ENCODE measurements at places on chromosomes 1 and 21.

DNA sequence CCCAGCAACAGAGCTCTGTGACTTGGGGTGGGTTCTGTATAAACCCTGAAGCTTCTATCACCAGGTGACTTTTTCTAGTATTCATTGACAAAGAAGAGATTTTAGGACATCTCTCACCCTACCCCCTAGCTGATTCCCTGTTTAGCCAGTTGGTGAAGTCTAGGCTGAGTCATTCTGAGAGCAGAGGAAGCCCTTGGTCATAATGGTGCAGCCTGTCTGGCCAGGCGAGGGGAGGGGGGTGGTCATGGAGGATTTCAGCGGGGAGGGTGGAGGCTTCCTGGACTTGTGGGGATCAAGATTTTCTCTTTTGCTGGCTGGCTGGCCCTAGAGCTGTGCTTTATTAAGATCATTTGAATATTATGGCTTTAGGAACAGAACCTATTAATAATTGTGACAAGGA lies 262.6 kb downstream of the CAMTA1 start:
- no peak for DNase-seq

DNA sequence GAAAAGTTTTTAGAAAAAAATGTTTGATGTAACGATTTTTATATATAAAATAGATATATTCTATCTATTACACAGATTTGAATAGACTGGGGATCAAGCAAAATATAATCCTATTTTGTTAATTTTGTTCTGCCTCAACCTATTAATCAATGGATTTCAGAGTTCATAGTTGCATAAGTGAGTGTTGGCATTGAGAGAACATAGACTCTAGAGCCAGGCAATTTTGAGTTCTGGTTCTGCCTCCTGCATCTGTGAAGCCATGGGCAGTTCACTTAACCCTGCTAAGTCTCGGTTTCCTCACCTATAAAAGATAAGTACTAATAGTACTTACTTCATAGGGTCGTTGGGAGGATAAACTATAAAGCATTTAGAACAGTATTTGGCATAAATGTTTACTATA lies 13.6 kb upstream of the PKN2 start:
- DNase-seq = no peak

GRCh38 chr1:201650623-201650933 lies 111.7 kb downstream of the NAV1 start:
- no peak for DNase-seq

DNA sequence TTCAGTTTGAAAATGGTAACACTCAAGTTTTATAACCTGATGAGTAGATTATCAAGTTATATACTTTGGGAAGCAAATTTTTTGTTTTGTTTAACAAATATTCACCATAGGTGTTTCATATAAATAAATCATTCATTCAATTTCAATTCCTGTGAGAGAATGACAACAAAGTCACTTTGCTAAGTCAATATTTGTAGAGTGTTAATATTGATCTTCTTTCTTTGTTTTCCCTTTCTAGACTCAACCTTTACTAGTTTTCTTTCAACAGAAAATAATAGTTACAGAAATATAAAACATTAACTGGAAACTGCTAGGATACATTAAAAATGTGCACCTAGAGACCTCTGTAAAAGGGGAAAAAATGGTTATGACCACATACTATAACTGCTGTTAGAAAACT lies 11.1 kb downstream of the EFCAB7 start:
- no peak for DNase-seq

DNA sequence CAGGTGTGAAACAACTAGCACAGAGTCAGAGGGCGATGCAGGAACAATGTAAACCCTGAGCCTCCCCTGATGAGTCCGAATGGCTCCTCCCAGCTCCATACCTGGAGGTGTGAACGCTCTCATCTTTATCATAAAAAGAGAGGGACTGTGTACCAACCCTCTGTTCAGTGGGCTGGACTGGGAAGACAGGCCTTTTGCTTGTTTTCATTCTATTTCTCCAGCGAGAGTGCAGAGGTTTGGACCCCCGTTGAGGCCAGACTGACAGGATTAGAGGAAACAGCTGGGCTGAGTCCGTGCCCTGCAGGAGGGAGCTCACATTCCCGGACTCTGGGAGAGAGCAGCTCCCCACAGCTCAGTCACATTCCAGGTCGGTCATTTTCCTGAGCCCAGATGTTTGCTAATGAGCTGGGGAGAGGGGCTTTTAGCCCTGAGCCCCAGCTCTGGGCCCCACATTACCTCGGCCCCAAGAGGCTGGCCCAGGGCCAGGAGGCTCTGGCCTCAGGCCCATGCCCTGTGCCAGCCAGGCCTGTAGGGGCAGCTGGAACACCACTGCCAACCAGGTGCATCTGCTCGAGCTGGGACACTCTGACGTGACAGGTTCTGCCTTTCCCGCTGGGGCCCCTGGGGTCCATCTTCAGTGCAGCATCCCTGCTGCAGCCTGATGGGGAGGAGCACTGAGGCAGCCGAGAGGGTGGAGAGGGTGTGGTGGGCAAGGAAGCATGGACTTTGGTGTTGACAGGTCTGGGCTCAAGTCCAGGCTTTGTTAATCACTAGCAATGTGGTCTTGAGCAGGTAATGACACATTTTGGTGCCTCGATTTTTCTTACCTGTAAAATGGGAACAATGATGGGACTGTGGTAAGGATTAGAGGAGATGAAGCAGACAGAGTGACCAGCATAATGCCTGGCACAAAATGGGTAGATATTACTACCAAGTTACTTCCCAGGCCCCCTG lies 3.5 kb upstream of the NBL1 start:
- no peak for DNase-seq

GRCh38 chr1:65615859-65616258 lies 176.8 kb upstream of the PDE4B start:
- DNase-seq = no peak

DNA sequence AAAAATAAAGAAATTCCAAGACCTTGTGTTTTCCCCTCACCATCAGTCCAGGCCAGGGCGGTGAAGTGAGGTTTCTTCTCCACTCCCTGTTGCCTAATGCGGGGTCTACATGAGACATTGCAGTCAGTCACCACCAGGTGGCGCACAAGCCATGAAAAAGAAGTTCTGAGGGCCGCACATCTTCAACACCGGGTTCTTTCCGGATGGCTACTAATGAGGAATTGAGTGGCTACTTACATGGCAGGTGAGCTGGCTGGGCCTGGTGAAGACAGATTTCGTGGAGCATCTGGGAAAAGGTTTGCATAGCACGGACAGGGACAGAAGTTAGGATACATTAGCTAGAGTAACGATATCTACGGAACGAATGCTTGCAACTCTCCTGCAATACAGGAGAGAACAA lies 15.8 kb upstream of the S100A11 start:
- peak; percentile 37 for DNase-seq

DNA sequence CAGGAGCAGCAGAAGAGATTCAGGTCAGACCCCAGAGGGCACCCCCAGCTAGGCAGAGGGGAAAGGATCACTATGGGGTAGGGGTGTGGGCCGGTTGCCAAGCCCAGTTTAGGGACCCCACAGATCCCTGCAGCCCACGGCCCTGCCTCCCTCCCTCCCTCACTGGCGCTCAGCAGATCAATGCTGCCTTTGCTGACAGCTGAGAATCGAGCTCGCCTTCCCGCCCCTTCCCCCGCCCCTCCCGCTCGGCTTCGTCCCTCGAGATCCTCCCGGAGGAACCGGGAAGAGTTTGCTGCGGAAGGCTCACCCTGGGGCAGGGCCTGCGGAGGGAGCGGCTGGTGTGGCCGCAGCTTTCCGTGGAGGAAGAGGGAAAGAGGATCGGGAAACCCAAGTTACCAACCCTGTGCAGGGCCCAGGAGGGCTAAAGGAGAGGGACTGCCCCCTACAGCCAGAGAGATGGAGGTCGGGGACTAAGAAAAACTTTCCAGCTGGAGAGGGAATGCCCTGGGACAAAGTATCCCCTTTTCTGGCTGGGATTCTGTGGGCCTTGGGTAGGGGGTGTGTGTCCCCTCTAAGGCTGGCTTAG lies 1.1 kb upstream of the KCNQ4 start:
- DNase-seq = no peak

GRCh38 chr1:231322880-231323530 lies 14.6 kb downstream of the EXOC8 start:
- no peak for DNase-seq

DNA sequence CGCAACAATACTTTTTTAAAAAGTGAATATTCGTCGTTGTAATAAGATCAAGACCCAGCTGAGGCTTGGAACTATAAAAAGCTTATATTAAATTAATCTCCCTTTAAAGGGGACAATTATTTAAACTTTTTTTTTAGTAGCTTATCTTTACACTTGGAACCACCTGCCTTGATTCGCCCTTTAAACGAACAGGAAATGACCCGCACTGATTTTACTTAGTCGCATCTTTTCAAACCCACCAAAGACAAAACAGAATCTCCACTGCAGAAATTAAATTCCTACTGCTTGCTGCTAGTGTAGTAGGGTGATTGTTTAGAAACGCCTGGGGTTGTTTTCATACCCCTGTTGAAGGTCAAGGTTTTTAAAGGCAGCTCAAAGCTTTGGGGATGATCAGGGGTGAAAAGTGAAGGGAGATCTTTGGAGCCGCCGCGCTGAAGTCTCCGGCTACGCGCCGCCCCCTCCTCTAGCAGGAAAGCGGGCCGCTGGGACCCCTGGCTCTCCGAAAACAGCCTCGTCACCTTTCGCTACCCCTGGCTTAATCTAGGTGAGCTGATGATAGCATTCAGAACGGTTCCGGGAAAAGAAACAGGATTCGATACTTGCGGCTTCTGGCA lies 163.4 kb downstream of the RUNX1 start:
- DNase-seq = no peak

GRCh38 chr1:2988256-2988655 lies 33.0 kb upstream of the ACTRT2 start:
- DNase-seq = no peak

GRCh38 chr1:220149742-220150141 lies 55.8 kb downstream of the IARS2 start:
- DNase-seq = no peak

DNA sequence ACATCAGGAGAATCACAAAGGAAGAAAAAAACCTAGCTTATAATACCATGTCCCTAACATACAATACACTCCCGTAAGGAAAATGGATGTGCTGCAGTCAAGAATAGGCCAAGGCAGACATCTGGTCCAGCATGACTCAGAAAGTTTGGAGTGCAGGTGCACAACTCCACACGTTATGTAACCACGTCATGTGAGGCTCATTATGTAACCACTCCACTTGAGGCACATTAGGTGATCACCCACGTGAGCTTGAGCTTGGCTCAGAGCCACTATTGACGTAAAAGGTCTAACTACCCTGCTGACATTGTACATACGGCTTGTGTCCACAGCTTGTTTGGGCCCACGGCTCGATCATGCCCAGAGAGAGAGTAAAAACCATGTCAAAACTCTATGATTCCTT lies 99.8 kb upstream of the C1orf21 start:
- DNase-seq = no peak

- no peak for DNase-seq
These were observed 3.0 kb downstream of the PTPN22 start for GRCh38 chr1:113868387-113869083.

- no peak for DNase-seq
These were observed 1.1 kb upstream of the C2CD2 start for GRCh38 chr21:41954654-41955499.

DNA sequence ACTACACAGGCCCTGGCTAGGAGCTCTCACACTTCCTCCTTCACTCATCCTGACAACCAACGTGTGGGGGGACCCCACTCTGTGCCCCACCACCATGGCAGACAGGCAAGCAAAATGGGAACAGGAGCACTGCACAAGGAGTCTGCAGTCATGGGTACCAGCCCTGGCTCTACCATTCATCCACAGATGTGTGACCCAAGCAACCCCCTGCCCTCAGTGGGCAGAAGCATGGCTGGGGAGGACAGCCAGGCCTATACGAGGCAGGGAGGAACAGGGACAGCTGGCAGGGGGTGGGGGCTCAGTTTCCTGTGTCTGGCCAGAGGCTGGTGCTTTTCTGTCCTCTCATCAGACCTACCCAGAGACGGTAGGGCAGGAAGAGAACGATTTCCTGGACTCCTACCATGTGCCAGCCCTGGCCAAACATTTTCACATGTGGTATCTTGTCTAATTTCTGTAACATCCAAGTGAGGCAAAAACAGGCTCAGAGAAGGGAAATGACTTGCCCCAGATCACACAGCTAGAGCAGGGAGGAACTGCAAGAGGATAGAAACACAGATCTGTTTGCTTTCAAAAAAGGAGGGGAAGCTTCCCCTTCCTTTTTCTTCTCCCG lies 178.0 kb downstream of the HIVEP3 start:
- no peak for DNase-seq

- no peak for DNase-seq
These were observed 170.2 kb downstream of the PLPP3 start for GRCh38 chr1:56409112-56409691.

DNA sequence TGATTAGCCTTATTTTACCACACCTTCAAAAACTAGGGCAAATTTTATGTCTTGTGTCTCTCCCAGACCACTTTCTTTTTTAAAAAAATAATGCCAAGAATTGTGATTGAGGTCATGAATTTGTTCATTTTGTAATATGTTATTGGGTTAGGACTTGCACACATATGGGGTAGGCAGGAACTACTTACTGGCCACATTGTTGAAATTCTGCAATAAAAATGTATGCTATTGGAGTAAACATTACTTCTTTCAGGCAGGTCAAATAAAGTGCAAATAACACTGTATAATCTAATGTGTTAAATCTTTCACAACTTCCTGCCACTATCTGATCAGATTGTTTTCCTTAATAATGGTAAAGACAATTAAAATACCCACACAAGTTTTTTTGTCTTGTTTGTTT lies 166.6 kb upstream of the COL11A1 start:
- DNase-seq = no peak

DNA sequence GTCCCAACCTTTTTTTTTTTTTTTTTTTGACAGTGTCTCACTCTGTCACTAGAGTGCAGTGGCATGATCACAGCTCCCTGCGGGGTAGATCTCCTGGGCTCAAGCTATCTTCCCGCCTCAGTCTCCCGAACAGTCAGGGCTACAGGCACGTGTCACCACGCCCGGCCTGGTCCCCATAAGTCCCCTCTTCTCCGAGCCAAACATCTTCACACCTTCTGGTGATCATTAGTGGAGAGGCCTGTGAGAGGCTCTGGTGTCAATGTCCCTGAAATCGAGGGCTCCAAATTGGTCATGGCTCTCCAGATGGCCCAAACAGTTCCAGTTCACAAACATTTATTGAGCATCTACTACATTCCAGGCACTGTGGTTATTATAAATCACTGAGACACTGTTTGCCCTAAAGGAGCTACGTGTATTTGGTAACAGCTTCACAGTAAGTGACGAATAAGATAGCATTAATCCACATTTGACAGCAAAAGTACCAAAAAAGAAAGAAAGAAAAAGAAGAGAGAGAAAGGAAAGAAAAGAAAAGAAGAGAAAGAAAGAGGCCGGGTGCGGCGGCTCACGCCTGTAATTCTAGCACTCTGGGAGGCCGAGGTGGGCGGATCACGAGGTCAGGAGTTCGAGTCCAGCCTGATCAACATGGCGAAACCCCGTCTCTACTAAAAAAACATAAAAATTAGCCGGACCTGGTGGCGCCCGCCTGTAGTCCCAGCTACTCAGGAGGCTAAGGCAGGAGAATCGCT lies 867 bp upstream of the TIMM17A start:
- no peak for DNase-seq

- DNase-seq = no peak
These were observed 66.3 kb upstream of the NTPCR start for GRCh38 chr1:232883992-232884661.

Data from esophagus squamous epithelium (tissue), 5 donors.